ENCODE measurements at places on chromosomes 3 and 15.

- no peak for DNase-seq
Observed at GRCh38 chr3:134251731-134252391, 1.2 kb upstream of the RYK start.

- no peak for DNase-seq
Observed at GRCh38 chr3:16011376-16011775, 163.1 kb upstream of the GALNT15 start.

DNA sequence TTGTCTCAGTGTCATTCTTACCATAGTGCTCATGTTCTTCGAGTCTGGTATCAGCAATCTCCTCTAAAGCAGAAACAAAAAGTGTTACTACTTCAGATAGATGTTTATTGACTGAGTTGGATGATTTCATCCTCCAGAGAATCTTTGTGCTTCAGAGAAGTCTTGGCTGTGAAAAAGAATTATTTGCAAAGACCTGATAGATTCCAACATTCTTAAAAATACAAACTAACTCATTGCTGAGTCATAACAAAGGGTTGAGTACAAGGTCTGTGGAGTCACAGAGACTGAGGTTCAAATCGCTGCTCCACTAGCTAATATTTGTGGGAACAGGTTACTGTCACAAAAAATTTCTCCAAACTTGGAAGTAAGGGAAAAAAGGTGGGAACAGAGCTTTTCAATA is 9.0 kb upstream of the STRIT1 start:
- DNase-seq, result no peak

DNA sequence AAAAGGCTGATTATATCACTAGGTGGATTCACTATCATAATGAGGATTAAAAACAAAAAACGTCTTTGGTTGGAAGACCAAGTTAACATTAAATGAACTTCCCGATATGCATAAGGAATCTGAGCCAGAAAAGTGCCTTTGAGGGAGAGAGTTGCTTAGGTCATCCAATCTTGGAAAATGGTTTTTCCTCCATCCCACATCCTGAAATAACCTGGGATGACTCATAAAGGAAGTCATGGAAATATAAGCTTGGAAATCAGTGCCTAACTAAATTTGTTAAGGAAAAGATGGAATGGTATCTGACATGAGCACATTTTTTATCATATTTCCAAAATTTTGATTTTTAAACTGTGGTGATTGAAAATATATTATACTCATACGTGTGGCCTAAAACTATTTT is 66.0 kb downstream of the KBTBD8 start:
- no peak for DNase-seq

GRCh38 chr15:51580385-51580784 is 42.2 kb downstream of the DMXL2 start:
- no peak for DNase-seq

GRCh38 chr3:14457999-14458398 is 55.6 kb downstream of the SLC6A6 start:
- DNase-seq, result no peak

GRCh38 chr15:73751511-73751898 is 1.6 kb downstream of the INSYN1 start:
- no peak for DNase-seq

DNA sequence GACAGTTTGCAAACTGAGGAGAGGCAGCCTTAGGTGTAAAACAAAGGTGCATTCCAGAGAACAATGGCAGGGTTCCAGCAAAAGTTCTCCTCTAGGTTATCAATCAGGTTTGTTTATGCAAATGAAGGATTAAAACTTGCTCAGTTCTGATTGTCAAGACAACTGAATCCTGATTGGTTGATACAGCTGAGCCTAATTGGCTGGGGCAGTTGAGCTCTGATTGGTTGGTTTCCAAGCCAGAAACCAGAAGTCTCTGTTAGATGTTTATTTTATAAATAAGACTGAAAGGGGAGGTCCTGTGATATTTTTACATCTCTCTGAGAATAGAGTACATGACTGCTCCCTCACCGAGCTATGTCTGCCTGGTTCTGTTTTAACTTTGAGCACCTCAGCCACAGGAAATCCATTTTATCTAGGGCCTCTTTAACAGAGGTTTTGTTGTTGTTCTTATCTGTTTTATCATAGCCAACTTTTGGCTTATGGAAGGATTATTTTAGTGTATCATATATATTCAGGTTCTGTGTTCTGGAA is 37.8 kb downstream of the PPM1L start:
- DNase-seq, result no peak

DNA sequence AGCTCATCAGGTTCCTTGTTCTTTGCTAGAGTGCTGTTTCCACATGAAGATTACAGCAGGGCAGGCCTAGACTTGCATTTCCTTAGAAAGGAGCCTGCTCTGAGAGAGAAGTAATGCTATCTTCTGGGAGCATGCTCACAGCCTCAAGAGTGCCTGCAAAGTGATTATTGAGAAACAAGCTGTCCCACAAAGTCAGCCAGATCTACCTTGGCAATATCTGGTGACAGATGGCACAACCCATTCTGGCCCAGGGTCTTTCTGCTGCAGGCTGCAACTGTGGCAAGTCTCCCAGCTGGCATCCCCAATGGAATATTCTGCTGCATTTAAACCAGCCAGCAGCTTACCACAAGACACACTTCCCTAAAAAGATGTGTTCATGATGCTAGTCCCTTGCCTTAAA is 29.3 kb downstream of the MTMR10 start:
- no peak for DNase-seq

DNA sequence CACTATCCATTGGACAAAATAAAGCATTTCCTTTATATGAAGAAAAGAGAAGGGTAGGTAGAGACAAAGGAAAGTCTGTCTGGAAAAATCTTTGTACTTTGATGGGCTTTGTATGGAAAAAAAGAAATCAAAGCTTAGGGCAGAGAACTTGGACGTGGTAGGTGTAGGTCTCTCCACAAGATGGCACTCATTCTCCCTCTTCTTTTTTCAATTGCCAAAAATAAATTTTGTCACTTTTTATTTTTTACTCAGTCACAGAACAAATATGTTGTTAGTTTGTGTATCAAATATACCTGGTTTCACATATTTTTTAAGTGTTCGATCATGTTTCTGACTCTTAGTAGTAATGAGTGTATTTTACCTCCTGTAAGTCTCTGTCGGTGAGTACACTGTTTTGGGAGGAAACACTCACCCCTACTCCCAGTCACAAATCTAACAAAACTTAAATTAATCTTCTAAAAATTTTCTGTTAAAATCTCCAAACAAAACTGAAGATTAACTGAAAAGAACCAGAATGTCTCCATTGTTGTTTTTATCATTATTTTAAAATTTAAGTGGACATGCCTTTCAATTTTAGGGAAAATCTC is 415.8 kb upstream of the GOLIM4 start:
- no peak for DNase-seq

DNA sequence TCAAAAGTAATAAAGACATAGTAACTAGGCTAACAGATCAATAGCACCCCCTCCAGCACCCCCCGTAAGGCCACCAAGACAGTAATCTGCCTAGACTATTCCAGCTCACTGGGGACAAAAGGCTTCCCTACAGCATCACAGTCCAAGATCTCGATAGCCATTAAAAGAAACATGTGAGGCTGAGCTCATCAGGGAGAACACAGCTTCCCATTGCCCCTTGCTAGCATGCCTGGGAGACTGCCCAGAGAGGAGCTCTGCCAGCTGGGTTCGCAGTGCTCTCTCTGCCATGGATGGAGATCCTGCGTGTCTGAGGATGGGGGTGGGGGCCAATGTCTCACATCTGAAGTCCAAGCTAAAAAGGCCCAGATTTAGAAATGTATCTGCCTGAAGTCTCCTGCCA is 17.8 kb downstream of the LRIG1 start:
- DNase-seq, result no peak

- DNase-seq, result no peak
Observed at GRCh38 chr15:73956743-73957135, 30.5 kb downstream of the LOXL1 start.

DNA sequence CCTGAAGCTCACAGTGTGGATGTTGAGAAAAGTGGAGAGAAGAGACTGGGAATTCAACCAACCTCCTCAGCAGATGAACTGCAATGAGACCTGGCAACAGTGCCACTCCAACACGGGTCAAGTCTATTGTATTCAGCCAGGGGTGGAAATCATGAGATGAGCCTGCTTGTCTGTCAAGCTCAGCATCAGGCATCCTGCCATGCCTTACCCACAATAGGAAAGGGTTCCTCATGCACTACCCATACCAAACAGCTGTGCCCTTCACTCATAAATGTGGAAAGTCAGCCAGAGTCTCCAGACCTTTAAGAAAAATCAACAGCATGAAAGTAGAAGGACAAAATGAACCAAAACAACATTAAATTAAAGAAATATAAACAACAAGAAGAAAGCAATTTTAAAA is 542.1 kb downstream of the EPHB1 start:
- DNase-seq, result no peak

GRCh38 chr15:77693576-77693975 is 60.9 kb upstream of the LINGO1 start:
- DNase-seq, result no peak

GRCh38 chr3:48267782-48268181 is 26.9 kb downstream of the ZNF589 start:
- DNase-seq, result no peak

DNA sequence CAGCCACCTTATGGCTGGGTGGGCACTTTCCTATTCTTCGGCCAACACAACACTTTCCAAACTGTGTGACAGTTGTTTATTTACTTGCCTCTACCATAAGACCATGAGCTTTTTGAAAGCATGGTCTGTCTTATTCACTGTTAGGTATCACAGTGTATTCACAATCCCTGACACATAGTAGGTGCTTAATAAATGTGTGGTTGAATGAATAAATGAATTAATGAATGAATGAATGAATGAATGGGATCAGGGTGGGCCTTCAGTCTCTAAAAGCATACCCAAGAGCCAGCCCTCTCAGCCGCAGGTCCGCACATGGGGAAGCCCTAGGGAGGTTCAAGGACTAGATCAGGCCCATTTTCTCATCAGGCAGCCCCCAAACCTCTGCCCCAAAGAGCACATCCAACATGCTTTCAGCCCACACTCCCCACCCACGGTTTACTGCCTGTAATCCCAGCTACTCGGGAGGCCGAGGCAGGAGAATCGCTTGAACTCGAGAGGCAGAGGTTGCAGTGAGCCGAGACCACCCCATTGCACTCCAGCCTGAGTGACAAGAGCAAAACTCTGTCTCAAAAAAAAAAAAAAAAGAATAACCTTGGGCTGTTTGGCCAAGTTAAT is 95.9 kb downstream of the LIPC start:
- no peak for DNase-seq

GRCh38 chr3:154085799-154086198 is 35.4 kb upstream of the ARHGEF26 start:
- no peak for DNase-seq

GRCh38 chr15:39613861-39614260 is 33.0 kb downstream of the THBS1 start:
- DNase-seq, result no peak

- DNase-seq, result no peak
Observed at GRCh38 chr3:65548848-65549625, 489.7 kb downstream of the MAGI1 start.

DNA sequence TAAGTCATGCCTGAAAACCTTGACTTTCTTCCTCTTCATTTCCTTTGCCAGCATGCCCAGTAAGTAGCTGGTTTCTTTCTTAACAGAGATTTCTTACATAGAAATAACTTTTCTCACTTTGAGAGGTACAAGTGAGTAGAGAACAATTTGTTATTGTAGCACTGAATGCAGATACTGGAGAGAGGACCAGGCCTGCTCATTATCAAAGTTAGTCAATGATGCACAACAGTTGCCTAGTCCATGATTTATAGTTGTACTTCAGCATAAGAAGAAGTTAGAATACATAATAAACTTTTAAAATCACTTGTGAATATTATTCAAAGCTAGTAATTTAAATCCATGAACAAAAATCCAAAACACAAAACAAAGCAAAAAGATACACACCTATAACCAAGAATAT is 213.0 kb downstream of the PCCB start:
- no peak for DNase-seq

DNA sequence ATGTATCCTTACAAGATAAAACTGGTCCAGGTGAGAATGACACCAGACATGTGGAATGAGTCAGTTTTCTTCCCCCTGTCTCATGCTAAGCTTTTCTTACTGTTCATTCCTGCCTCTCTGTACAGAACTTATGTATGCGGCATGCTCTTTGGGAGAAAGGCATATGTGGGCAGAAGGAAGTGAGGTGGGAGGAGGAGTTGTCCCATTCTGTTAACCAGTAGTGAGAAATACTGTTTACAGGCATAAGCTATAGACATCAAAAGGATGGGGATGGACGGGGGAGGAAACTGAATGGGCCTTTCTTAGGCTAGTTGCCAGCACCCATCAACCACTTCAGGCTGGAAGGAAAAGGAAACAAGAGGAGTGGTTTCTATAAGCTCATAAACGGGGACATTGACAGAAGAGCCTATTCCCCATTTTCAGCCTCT is 143.6 kb upstream of the BHLHE40 start:
- DNase-seq, result peak; percentile 31

GRCh38 chr15:96337365-96338023 is 7.0 kb downstream of the NR2F2 start:
- DNase-seq, result no peak

DNA sequence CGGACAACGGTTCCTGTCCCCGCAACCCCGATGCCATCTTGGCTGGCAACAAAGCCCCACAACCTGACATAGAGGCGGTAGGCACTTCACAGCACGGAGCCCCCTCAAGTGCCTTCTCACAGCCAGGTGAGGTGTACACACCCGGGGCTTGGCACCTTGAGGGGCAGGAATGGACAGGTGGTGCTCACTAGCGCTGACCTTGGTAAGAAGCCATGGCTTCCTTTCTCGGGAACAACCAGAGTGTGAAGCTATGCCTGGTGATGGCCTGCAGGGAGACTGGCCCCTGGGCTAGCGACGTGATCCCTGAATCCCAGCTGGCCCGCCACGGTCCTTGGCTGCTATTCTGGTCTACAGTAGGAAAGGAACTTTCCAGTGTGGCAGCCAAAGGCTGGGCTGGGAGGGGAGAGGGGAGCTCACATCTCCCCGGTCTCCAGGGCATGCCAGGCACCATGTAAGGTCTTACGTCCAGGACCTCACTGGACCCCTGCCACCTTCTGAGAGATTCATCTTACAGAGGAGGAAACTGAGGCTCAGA is 70.6 kb upstream of the RPL32 start:
- no peak for DNase-seq

- DNase-seq, result no peak
Observed at GRCh38 chr3:37183976-37184375, 9.6 kb upstream of the LRRFIP2 start.

DNA sequence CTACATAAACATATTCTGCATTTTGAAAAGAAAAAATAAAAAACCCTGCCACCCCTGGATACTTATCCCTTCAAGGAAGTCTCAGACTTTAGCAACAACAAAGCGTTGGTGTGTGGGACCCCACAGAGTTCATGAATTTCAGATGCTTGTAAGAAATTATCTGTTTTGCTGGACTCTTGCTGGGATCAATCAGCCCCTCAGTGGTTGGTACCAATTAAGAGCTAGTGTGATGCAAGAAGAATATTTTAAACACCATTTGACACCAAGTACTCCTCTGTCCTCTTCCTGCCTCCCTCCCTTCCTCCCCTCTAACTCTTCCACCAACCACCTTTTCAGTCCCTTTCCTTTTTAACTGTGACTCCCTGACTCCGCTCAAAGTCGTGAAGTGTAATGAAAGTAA is 51.5 kb downstream of the SST start:
- DNase-seq, result no peak

Measured in activated CD4-positive, alpha-beta T cell treated with anti-CD3 and anti-CD28 coated beads for 48 hours (primary cell).